ENCODE measurements at places on chromosomes 16 and 17.
A peak's percentile ranks its signal among the peaks of the same experiment; 100 is the strongest.

GRCh38 chr16:1670866-1671265 lies 7.2 kb upstream of the JPT2 start:
- DNase-seq, result no peak

GRCh38 chr17:48151220-48151619 lies 43.7 kb downstream of the SNX11 start:
- DNase-seq, result no peak

DNA sequence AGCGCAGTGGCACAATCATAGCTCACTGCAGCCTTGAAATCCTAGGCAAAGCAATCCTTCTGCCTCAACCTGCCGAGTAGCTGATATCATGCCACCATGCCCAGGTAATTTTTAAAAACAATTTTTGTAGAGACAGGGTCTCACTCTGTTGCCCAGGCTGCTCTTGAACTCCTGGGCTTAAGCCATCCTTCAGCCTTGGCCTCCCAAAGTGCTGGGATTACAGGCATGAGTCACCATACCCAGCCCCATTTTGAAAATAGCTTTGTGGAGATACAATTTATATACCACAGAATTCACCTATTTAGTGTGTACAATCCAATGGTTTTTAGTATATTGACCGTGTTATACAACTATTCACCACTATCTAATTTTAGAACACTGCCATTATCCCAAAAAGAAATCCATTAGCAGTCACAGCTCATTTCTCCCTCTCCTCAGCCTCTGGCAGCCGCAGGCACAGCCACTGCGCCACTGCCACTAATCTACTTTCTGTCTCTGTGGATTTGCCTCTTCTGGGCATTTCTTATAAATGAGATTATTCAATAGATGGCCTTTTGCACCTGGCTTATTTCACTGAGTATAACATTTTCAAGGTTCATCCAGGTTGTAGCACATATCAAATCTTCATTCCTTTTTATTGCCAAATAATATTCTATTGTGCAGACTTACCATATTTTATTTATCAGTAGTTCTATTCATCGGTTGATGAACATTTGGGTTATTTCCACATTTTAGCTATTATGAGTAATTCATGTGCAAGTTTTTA lies 6.5 kb downstream of the RNF157 start:
- DNase-seq, result no peak

- DNase-seq, result no peak
These were observed 1.6 kb downstream of the ALG1 start for GRCh38 chr16:5073279-5073629.

DNA sequence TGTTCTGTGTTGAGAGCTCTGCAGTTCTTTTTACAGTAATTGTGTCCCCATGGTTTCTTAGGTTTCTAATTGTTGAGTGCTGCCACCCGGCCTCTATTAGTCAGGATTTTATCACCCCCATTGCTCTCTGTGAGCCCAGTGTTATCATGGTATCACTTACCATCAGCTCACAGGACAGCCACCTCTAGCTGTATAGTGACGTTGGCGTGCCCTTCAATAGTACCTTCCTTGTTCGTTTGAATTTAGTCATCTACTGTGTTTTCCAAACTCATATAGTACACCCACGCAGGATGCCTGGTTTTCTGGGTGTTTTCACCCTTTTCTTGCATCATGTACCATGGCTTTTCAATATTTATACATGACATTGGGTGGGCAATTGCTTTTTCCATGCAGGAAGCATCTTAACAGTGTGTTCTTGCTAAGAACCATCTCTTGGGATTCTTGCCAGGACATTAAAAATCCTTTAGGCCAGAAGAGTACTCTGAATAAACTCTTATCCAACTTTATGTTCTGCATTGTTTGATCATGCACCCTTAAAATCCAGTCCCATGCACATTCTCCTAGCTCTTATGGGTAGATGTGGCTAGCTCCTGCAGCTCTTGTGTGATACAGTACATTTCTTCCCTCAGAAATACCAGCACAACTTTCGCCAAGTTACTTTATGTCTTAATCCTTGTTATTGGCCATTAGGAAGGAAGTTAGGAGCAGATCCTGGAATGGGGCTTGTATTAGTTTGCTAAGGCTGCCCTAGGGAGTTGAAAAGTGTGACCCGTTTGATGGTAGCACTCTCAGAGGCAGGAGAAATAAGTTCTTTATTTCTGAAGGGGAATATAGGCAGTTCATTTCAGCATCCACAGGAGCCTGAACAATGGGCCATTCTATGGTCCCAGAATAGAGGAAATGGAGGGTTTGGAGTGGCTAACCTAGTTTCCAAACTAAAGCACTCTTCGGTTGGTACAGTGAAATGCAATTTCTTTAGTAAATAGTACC lies 11.3 kb upstream of the ABCA10 start:
- no peak for DNase-seq

DNA sequence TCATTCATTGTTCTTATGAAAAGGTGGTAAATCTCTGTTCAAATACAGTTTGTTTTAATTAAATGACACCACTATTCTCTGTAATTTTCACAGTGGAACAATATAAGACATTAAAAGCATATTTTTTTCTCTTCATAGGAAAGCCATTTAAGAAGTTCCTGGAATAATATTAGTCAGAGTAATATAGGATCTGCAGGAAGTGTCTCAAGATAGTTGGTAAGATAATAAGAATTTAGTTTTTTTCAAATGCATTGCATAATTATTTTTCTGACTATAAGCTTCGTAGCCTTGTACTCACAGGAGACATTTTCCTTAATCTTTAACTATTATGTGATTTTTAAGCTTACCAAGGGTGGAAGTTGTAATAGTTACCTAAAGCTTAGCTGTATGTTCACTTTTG lies 16.9 kb downstream of the STXBP4 start:
- DNase-seq, result no peak

DNA sequence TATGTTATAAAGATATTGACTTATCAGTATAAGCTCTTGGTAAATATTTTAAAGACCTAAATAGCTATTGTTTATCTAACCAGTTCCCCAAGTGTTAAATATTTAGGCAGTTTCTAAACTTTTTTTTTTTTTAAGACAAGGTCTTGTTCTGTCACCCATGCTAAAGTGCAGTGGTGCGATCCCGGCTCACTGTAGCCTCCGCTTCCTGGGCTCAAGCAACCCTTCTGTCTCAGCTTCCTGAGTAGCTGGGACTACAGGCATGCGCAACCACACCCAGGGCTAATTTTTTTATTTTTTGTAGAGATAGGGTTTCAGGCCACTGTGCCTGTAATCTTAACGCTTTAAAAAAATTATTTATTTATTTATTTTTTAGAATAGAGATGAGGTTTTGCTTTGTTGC lies 43.5 kb downstream of the SNX29 start:
- DNase-seq, result no peak

GRCh38 chr16:75063549-75064088 lies 53.0 kb downstream of the LDHD start:
- DNase-seq, result no peak

DNA sequence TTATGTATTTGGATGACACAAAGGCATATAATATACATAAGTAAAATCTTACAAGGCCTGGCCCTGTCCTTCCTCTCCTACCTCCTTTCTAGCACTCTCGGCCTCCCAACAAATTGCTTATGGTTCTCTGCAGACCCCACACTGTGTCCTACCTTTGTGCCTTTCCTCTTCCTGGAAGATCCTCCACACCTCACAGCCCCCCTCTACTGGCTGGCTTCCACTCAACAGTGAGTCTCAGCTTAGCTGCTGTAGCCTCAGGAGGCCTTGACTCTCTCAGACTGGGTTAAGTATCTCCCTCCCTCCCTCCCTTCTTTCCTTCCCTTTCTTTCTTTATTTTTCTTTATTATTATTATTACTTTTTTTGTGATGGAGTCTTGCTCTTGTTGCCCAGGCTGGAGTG lies 8.3 kb upstream of the SLC52A1 start:
- no peak for DNase-seq

DNA sequence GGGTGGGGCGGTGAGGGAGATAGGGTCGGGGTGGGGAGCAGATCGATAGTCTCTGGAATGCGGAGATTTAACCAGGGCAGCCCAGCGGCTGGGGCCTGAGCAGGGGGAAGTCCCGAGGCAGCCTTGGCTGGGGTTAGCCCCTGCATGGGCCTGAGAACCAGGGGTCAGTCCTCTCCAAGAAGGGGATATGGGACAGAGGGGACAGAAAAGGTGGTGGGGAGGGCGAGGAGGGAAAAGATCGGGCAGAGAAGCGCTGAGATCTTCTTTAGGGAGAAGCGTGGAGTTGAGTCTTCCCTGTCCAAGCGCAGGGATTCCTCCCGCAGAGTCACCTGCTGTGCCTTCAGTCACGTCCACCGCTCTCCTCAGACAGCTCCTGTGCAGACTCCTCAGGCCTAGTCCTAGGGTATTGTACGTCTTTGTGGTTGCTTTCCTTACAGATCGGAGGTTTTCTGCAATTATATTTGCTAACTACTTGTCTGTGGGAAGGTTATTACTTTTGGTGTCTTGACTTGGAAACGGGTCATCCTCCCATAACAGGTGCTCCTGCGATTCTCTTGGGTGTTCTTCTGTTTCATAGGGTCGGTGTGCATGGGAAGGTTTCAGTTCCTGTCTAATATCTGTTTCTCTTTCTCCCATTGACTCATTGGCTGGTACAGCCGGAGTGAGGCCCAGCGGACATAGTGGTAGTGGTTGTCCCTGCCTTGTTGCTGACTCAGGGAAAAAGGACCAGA lies 952 bp downstream of the CD300A start:
- no peak for DNase-seq

- no peak for DNase-seq
These were observed 70.9 kb upstream of the ATP2A3 start for GRCh38 chr17:4035081-4035680.

GRCh38 chr16:49341706-49342105 lies 31.9 kb upstream of the C16orf78 start:
- DNase-seq, result no peak

DNA sequence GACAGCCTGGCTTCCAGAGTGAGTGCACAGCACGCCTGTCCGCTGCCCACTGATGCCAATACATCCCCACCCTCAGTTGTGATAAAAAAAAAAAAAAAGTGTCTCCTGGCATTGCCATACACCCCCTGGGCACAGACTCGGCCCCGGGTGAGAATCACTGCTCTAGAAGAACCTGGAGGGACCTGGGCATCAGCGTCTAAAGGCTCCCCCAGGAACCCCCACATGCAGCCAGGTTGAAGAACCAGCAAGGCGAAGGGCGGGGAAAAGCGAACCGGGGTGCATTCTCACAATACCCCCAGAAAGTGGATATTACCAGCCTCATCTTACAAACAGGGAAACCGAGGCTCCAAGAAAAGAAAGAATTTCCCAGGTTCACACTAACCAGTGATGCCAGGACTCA lies 27.7 kb downstream of the TBC1D16 start:
- no peak for DNase-seq

- no peak for DNase-seq
These were observed 46.1 kb upstream of the KCNJ2 start for GRCh38 chr17:70123193-70123592.

DNA sequence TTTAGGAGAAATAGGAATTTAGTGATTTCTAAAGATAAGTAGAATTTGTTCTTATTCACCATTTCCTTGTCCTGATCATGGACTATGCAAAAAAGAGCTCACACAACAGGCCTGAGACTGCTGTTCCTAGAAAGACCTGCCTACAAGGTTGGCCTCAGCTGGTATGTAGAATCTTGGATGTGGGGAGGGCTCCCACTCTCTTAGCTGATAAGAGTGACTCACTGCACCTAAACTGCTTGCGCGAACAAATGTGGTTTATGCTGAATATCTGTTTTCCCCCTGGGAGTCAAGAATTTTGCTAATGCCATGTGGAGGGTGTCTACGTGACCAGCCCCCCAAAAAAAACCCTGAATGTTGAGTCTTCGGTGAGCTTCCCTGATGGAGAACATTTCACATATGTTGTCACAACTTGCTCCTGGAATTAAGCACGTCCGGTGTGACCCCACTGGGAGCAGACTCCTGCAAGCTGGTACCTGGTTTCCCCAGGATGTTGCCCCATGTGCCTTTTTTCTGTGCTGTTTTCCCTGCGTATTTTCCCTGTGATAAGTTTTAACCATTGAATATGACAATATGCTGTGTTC lies 68.8 kb upstream of the HSBP1 start:
- no peak for DNase-seq

- DNase-seq, result peak; percentile 24
These were observed 89.0 kb upstream of the DNAH17 start for GRCh38 chr17:78665952-78666920.

GRCh38 chr17:39800540-39800939 lies 62.8 kb downstream of the GRB7 start:
- DNase-seq, result peak; percentile 44

- DNase-seq, result no peak
These were observed 3.6 kb downstream of the APOBR start for GRCh38 chr16:28497861-28498599.

DNA sequence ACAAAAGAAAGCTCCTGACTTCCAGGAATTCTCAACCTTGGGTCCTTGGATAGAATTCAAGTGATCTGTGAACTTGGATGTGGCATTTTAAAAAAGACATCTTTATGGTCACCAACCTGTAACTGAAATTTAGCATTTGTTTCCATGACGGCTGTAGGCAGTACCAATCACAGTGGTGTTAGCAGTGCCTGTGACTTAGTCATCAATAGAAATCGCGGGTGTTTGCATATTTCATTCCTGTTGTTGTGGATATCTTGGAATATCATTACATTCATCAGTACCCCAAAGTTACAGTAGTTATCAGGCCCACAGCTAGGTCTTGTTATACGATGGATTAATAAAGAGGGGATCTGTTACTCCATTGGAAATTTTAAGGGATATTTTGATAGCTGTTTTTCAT lies 81.6 kb downstream of the CMIP start:
- no peak for DNase-seq

- DNase-seq, result no peak
These were observed 29.3 kb upstream of the ABCC3 start for GRCh38 chr17:50605429-50605828.

DNA sequence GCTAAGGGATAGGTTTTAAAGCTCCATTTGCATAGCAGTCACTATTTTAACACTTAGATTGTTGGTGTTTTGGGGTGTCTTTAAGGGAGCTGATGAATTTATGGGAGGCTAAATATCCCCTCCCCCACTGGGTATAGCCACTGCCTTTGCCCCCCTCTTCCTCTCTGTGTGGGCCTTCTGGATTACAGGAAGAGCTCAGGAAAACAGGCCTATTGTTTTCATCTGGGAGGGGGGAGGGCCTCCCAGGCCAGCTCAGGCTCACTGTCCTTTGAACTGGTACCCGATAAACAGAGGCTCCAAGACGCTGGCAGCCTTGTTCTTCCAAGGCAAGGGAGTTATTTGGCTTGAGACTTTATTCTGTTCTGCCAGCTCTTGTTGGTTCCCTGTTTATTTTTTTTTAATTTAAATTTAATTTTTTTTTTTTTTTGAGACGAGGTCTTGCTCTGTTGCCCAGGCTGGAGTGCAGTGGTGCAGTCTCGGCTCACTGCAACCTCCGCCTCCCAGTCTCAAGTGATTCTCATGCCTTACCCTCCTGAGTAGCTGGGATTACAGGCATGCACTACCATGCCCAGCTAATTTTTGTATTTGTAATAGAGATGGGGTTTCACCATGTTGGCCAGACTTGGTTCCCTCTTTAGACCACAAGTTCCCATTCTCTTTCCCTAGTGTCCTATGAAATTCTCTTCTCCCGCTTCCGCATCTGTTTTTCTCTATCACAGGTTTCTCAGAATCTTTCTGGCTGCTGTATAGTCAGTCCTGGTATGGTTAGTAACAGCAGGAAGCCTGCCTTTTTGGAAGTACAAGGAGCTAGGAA lies 25.1 kb downstream of the MINK1 start:
- no peak for DNase-seq

- no peak for DNase-seq
These were observed 296.6 kb downstream of the NPIPA8 start for GRCh38 chr16:18039931-18040330.

All from activated CD4-positive, alpha-beta T cell treated with anti-CD3 and anti-CD28 coated beads, Interleukin-2, amount 50 U/mL, for 4 hours (primary cell).